ENCODE measurements at places on chromosomes 2 and 18.
A peak's percentile ranks its signal among the peaks of the same experiment; 100 is the strongest.

DNA sequence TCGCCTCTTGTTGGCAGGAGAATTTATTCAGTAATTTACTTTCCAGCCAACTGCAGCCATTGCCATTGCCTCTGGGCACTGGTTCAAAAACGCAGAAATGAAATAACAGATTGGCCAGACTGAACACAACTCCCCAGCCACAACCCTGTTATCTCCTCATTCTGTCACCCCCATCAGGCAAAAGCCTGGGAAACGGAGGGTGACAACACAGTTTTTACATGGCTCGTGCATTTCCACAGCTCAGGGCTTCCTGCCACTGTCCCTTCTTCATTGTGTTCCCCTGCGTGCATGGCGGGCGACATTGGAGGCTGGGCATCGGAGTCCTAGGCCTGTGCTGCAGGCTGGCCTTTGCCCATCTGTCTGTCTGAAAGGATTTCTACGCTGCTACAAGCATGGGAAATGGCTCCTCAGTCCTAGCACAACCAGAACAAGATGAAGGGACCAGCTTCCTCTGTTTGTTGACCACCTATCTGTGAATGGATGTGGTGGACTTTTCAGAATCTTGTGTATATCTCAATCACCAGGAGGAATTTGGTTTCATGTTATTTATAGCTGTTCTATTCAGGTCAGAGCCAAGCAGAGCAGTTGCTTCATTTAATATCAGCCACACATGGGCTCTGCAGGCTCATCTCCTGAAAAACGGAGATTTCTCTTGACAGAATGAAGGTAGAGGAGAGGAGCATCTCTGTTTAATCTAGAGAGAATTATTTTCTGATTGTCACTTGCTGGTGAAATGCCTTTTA, 107.0 kb downstream of the MGAT5 start:
- DNase-seq: peak; percentile 73

DNA sequence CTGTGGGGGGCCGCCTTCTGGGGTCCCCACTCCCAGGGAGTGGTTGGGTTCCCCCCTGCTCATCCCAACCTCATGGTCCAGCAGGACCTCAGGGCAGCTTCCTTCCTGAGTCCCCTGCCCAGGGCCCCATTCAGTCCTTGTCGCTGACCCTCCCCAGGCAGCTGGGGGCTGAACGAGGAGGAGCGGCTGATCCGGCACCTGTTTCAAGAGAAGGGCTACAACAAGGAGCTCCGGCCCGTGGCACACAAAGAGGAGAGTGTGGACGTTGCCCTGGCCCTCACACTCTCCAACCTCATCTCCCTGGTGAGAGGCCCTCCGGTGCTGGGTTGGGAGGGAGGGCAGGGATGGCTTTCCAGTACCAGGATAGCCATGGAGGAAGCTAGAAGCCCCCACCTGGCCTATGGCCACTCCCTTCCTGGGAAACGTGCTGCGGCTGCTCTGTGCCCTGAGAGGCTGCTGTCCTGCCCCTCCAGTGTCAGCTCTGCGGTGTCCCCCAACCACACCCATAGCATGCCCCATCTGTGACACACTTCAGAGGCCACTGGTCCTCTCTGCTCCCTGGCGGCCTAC, 497 bp downstream of the CHRND start:
- DNase-seq: no peak

GRCh38 chr2:166881177-166881576, 7.1 kb upstream of the XIRP2 start:
- no peak for DNase-seq

DNA sequence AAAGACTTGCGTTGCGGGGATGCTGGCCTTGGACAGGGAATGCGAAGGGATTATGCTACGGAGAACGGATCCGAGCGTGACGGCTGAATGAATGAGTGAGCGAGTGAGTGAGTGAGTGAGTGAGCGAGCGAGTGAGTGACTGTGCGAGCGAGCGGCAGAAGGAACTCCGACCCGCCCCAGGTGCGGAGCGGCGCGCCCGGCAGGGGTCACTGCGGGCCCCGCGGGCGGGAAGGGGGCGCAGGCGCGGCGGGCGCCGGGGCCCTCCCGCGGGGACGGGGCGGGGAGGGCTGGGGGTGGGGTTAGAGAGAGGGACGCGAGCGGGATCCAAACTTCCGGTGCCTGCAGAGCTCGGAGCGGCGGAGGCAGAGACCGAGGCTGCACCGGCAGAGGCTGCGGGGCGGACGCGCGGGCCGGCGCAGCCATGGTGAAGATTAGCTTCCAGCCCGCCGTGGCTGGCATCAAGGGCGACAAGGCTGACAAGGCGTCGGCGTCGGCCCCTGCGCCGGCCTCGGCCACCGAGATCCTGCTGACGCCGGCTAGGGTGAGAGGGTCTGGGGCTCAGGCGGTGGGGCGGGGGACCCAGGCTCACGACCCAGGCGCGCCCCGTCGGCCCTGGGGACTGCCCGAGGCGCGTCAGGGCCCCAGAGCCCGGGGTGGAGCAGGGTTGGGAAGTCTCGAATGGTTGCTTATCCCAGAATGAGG, at the start of gene ITM2C:
ITM2C (plus strand) TSS at position 338 of the 702 bp plus-strand sequence; CDS start at position 422, 84 bp downstream.
- no peak for DNase-seq

GRCh38 chr2:128422571-128422970, 103.9 kb upstream of the HS6ST1 start:
- no peak for DNase-seq

DNA sequence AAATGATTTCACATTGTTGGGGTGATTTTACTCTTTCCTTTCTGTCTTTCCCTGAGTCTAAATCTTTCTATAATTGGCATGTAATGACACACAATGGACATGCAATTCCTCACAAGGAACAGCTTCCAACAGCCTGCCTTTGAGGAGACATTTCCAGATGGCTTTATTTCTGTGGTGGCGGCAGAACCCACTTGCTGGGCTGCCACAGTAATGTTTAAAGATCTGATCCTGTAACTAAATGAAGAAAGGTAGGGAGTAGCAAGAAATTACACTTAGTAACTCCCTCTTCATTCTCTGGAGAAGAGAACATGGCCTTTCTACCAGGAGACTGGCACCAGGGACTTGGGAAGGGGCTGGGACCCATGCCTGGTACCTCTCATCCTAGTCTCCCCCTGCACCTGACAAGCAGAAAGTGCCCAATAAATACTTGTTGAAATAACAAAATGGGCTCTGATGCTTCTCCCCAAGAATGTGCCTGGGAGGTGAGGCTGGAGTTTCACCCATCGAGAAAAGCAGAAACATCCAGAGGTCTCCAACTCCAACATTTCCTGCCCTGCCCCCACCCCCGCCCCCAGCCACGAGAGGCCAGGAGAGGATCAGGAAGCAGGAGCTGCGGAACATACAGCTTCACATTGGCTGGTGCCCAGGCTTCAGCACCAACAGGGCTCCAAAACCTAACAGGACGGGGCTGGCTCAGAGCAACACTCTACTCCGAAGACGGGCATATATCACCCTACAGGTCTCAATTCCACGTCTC, 92.1 kb downstream of the PXDN start:
- no peak for DNase-seq

DNA sequence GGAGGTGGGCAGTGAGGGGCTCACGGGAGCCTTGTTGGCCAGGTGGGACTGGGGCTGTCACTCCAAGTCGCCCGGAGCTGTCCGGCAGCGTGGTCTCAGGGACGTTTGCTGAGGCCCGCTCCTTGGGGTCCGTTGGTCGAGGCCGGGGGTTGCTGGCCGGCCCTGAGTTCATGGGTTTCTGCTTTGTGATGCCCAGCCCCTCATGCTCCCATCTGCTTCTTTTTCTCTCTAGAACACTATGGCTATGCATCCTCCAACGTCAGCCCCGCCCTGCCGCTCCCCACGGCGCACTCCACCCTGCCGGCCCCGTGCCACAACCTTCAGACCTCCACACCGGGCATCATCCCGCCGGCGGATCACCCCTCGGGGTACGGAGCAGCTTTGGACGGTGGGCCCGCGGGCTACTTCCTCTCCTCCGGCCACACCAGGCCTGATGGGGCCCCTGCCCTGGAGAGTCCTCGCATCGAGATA, 14.5 kb downstream of the NFATC1 start:
- no peak for DNase-seq

- no peak for DNase-seq
Observed at GRCh38 chr2:107728586-107728985, 98.1 kb upstream of the RGPD4 start.

- no peak for DNase-seq
Observed at GRCh38 chr2:158783923-158784322, 11.2 kb upstream of the DAPL1 start.

GRCh38 chr2:239348563-239349452, 52.0 kb downstream of the HDAC4 start:
- DNase-seq: no peak

- no peak for DNase-seq
Observed at GRCh38 chr2:237624565-237624964, 2.8 kb upstream of the LRRFIP1 start.

DNA sequence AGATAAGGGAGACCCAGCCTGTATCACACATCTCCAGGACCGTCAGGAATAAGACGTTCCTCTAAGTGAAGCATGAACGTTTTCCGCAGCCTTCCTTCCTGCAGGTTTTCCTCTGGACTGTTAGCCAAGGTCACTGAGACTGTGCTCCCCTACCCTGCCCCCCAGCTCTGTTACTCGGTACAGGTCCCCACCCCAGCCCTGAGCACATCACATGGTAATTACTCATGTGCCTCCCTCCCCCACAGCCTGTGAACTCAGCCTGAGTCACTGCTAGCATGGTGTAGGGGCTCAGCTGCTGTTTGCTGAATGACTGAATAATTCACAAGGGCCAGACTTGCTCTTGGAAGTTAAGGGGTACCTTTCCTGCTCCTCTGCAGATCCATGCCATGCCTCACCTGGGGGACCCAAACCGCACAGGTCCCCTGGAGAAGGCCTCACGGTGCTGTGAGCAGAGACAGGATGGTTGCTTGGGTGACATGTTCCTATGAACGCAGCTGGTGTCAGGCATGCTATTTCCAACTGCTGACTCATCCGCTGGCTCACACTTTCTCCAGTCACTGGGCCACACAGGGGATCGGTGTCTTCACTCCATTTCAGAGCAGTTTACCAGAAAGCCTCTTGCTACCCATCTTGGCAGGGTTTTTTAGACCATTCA, 88.2 kb downstream of the PLB1 start:
- peak; percentile 56 for DNase-seq

- DNase-seq: no peak
Observed at GRCh38 chr2:23244617-23245016, 140.4 kb upstream of the KLHL29 start.

DNA sequence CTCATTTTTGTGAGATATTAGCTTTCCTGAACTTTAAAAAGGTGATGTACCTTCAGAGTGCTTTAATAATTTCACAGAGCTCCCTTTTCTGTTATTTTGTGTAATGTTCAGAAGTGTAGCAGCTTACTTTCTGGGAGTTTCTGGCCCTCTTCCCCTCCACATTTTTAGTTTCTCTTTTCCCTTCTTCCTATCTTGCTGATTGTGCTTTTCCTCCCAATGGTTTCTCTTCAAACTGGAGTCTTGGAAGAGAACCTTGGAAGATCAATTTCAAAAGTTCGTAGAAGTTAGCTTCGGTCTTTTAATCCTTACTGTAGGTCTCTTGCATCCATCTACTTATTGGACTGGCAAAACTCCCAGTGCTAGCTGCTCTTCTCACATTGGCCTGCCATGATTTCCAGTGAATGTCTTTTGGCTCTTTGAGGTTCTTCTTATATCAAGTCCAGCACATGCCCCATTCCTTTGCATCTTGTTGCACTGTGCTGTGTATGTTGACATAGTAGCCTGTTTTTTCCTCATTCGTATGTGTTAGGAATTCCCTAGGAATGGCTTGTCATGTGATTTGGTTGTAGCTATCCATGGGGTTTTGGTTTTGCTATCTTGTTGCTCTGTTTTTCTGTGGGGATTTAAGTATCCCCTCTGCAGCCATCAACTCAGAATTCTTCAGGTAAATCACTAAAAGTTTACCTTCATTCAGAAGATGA, 7.8 kb downstream of the CCNT2 start:
- DNase-seq: no peak

- DNase-seq: no peak
Observed at GRCh38 chr18:60113396-60113795, 213.6 kb downstream of the PMAIP1 start.

GRCh38 chr2:42909966-42910365, 117.6 kb upstream of the HAAO start:
- DNase-seq: no peak

GRCh38 chr18:39453882-39454281, 1888.3 kb upstream of the CELF4 start:
- peak; percentile 34 for DNase-seq

DNA sequence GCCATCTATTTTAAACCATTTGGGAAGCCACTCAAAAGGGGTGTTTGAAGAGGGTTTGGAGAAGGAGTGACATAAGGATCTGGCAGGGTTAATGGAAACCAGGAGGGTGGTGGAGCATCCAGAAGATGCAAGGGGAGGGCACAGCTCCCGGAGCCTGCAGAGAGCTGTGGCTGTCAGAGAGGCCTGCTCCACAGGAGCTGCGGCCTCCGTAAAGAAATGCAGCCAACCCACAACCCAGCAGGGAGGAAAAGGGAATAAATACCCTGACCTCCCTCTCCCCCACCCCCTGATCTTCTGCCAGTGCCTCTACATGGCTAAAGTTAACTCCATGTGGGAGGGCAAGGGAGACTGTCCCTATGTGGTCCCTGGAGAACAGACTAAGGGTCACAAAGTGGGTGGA, 567.1 kb upstream of the POU3F3 start:
- DNase-seq: no peak

DNA sequence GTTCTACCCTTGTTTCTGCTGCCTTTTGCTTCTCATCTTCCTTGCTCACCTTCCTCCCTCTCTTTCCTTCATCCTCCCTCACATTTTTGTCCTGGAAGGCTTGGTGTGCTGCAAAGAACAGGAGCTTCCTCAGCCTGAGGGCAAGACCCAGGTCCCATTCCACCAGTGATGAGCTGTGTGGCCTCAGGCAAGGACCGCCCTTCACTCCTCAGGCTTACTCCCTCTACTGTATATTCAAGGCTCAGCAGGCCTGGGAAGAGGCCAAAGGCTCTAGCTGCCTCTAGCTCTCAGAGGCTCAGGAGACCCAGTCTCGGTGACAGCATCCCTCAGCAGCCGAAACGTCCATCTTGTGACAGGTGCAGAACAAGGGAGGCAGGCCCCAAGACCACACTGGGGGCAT, 97.5 kb downstream of the MRO start:
- no peak for DNase-seq

DNA sequence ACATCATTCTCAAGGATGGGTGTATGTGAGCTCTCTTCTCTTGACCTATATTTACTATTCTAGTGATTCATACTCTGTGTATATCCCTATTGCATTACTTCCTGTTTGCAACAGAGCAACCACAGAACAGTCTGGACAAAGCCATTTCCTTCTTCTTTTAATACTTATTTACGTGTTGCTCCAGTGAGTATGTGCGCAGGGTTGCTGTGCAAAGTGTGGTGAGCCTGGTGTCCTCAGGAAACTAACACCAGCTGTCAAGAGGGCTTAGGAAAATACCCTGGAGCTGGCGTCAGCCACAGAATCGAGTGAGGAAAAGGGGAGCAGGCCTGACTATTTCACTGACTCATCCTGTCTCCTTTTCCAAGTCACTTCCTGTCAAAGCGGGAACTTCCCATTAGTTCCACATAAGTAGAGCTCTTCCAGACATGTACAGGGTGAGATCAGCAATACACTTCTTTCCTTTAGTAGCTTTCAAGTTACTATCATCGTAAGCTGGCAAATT, 214.1 kb upstream of the COPS8 start:
- no peak for DNase-seq

- DNase-seq: no peak
Observed at GRCh38 chr2:70958759-70959158, 19.7 kb upstream of the ANKRD53 start.

All from substantia nigra (tissue), 51 donors.